Activated T-cell treated with anti-CD3 and anti-CD28 coated beads for 24 hours (primary cell): ENCODE measurements at places on chromosomes 5 and 9.

DNA sequence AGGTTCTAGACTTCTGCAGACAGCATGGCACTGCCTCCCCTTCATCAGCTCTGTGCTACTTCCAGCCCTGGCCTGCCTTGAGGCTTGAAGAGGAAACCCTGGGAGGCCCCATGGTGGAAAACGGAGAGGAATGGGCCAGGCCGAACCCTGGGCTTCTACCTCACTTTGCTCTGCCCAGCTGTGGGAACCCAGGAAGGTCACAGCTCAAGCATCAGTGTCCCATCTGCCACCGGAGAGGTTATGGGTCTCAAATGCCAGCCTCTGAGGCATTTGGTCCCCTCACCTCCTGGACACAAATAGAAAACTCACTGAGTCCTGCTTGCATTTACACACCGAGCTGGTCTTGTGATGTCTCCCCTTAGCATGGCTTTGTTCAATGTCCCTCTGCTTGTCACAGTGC, 80.1 kb upstream of the ALDH1B1 start:
- no peak for DNase-seq

- DNase-seq = no peak
Measured at GRCh38 chr9:82184524-82184923, 196.0 kb downstream of the SPATA31D1 start.

DNA sequence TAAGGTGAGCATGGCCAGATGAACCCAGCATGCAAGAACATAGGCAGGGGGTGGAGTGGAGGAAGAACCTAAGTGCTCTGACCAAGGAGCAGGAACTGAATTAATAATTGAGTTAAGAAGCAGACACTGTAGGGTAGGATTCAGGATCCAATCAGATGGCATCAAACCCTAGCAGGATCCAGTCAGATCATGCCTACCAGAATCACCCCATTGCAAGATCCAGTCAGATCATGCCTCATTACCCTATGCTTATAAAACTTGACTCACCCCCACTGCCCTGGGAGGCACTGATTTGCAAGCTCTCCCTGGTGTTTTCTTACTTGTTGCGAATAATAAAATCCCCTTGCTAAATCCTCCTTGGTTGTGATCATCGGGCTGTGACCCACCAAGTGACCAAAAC, 19.7 kb downstream of the TUSC1 start:
- DNase-seq = no peak

DNA sequence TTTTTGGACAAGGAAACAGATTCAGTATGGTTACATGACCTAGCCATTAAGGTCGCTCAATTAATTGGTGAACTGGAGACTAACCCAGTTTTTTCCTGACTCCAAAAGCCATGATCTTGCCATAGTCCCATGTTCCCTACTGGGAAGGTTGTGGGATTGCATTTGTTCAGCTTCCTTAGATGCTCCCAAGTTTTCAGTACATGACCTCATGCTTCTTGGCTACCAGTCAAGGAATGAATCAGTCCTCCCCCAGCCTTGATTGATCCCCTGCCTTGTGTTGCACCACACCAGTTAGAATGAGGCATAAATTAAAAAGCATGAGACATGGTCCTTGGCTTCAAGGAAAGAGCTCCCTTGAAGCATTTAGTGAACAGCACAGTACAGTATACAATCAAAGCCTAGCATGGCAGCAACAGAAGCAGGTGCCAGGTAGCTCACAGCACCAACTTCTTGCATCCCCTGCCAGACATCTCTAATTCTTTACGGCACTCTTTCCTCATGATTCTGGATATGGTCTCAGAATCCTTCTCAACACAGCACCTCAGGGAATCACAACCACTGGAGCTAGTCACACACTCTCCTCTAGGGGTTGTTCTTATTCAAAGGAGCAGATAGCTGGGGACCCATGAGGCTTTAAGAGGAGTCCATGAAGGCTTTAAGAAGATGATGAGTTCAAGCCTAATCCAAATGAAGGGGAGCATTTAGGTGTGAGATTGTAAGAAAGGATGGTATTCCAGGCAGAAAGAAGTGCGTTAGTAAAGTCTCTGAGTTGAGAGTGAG, 295.5 kb upstream of the CLINT1 start:
- no peak for DNase-seq

GRCh38 chr9:85586684-85587083, 155.1 kb downstream of the AGTPBP1 start:
- DNase-seq = no peak

DNA sequence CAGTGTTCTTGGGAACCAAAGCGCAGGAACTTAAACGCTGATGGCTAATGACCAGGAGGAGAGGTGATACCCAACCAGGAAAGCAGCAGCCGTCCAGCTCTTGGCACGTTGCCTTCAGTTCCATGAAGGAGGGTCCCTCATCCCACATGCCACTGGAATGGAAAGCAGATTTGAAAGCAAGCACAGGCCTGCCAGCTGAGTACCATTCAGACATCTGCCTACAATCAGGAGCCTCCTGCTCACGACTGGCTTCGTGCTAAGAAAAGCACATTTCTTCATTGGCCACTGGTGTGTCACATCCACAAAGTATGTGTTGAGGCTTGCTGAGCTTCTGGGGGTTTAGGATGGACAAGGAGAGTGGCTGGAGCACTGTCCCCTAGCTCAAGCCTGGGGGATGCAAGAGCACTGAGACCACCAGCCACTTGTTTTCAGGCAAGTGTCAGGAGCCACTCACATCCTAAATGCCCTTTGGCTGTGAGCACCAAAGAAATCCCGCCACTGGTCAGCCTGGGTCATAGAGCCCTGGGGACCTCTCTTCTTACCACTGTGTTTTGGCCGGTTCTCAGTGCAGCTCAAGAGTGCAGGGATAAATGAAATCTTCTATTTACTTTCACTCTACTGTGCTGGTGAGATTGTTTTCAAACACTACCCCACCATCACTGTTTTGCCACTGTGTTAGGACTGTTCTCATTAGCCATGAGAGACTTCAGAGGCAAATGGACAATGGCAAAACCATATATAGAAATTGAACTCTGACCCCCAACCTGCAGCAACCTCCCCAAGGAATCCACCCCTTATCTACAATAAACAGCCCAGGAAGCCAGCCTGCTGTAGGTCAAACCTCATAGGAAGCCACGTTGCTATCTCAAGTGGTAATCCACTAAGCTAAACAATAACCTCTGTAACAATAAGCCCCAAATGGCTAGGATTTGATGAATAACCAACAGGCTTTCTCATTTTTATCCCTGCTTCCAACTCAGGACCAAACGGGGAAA, 58.3 kb downstream of the MTX3 start:
- DNase-seq = no peak
